ENCODE measurements at places on chromosomes 6 and 20.

DNA sequence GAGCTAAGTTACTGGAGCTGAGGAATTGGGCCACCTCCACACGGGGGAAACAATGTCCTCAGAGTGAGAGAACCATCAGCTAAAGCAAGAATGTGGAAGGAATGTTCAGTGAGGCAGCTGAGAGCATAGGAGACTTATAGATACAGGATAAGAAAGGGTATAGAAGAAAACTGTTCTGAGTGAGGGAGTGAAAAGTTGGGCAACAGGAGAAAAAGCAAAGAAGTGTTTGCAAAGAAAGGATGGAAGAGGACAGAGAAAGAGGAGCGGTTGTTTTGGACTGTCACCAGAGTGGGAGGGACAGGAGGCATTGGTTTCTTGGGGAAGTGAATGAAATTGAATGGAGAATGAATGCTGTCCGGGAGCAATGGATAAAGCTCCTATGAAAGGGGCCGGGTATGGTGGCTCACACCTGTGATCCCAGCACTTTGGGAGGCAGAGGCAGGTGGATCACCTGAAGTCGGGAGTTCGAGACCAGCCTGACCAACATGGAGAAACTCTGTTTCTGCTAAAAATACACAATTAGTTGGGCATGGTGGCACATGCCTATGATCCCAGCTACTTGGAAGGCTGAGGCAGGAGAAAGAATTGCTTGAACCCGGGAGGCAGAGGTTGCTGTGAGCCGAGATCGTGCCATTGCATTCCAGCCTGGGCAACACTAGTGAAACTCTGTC is 296.5 kb downstream of the ADGB start:
- no peak for DNase-seq

DNA sequence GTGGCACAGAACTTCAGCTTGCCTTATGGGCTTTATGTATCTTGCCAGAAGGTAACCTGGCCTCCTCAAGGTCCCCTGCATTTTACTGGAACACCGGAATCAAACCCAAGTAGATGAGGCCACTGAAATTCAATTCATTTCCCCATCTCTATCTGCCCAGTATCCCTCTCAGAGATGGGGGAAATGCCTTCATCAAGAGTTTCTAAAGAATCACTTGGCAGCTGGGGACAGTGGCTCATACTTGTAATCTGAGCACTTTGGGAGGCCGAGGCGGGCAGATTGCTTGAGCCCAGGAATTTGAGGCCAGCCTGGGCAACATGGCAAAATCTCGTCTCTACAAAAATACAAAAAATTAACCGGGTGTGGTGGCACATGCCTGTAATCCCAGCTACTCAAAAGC is 12.9 kb downstream of the MDGA1 start:
- DNase-seq = no peak

DNA sequence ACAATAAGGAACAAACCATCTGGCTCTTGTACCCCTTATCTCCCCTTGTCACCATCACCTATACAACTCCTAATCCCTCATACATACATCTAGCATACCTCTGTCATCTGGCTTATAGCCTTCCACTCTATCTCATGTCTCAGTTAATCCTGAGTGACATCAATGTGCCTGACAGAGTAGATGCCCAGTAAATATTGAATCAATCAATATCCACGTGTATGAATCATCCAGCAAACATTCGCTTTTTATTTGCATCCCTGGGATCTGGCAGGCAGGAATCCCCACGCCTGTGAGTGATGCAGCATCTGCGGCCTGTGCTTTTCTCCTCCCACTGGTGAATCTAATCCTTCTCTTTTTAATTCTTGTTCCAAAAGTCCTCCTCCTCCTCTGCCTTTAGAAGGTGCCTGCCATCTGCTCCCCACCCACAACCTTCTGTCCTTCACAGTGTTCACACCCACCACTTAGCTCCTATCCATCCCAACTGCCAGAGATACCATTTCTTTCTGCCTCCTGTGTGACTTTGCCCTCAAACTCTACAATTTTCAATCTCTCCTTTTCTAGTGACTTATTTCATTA is 37.6 kb downstream of the ZNF391 start:
- DNase-seq = no peak

- DNase-seq = no peak
Measured at GRCh38 chr6:79137671-79138070, 59.6 kb upstream of the PHIP start.

DNA sequence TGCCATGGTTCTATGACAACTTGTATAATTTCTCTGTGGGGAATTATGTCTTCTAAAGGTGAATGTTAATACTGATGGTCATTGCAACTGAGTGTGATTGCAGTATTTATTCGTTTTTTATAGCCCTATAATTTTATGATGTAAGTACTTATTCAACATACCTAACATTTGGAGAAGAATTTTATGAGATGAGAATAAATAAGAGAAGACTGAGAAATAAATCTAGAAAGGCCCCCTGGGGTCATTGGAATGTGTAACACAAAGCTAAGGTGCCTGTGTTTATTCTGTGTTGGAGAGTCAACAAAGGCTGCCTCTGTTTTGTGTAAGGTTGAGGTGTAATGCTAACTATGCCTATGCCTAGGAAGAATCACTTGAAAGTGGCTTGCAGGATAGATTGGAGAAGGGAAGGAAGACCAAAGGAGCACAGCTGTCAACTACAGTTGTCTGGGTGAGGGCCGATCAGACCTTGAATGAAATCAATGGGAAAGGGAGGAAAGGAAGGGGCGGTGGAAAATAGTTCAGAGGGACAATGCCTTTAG is 1076.7 kb downstream of the KIF16B start:
- no peak for DNase-seq

- no peak for DNase-seq
Measured at GRCh38 chr20:56943946-56944945, 315.1 kb downstream of the TFAP2C start.

- DNase-seq = no peak
Measured at GRCh38 chr6:124028117-124028516, 224.5 kb downstream of the NKAIN2 start.

- no peak for DNase-seq
Measured at GRCh38 chr20:1819311-1820137, 75.7 kb upstream of the SIRPA start.

DNA sequence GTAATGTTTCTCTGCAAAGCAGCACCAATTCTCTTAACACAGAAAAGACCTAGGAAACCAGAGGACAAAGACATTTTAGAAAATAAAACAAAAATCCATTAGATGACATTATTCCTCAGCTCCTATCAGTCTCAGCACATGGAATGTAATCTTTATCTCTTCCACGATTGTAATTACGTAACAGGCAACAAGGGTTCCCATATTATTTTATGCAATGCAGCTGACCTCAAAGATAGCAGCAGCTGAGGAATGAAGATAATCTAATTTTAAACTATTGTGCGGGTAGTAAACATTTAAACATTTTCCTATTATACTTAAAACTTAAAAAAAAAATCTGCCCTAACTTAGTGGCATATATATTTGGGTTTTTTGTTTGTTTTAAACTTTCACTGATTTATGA is 33.0 kb upstream of the PTCHD4 start:
- DNase-seq = no peak

- no peak for DNase-seq
Measured at GRCh38 chr6:108097882-108098281, 23.3 kb upstream of the OSTM1 start.

GRCh38 chr6:79949233-79949632 is 1.9 kb upstream of the ELOVL4 start:
- DNase-seq = peak; percentile 22
